ENCODE measurements at places on chromosomes 16 and 17.

GRCh38 chr17:39553341-39553945, 54.3 kb downstream of the NEUROD2 start:
- DNase-seq, result no peak

- no peak for DNase-seq
Measured at GRCh38 chr16:78474762-78475161, 375.3 kb downstream of the WWOX start.

- DNase-seq, result no peak
Measured at GRCh38 chr16:50478075-50478772, 70.0 kb upstream of the NKD1 start.

DNA sequence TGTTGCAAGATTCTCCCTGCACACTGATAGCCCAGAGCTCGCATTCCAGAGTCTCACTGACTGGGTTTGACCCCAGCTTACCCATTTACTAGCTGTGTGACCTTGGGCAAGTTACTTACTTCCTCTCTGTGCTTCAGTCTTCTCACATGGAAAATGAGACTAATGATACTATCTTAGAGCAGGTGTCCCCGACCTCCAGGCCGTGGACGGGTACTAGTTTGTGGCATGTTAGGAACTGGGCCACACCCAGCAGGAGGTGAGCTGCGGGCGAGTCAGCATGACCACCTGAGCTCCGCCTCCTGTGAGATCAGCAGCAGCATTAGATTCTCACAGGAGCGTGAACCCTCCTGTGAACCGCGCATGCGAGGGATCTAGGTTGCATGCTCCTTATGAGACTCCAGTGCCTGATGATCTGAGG, 15.8 kb downstream of the ANKFY1 start:
- no peak for DNase-seq

GRCh38 chr16:47612711-47613110, 151.6 kb downstream of the PHKB start:
- no peak for DNase-seq

DNA sequence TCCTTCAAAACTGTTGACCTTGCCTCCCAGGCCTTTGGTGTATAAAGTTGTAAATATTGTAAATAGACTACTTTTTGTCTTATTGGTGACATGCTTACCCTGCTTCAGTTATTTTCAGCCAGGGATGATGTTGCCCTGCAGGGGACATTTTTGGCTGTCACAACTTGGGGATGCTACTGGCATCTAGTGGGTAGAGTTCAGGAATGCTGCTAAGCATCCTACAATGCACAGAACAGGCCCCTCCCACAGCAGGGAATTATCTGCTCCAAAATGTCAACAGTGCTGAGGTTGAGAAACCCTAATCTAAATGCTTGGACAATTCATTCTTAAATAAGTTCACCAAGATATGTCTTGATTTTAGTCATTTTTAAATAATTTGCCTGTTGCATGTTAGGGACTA, 459.8 kb downstream of the PMP22 start:
- no peak for DNase-seq

- DNase-seq, result no peak
Measured at GRCh38 chr17:81354252-81354953, 40.9 kb upstream of the BAHCC1 start.

DNA sequence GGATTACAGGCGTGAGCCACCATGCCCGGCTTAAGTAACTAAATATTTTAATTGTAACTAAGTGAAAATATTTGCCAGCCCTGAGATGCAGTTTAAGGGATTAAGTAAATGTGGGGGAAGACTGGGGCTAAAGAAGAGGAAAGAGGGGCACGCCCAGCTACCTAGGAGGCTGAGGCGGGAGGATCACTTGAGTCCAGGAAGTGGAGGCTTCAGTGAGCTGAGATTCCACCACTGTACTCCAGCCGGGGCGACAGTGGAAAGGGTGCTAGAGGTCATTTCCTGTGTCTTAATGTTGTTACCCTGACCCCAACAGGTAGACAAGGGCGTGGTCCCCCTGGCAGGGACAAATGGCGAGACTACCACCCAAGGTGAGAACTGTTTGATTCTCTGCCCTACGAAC, 2.8 kb downstream of the ALDOA start:
- no peak for DNase-seq

GRCh38 chr17:65530523-65531255, 30.8 kb downstream of the AXIN2 start:
- no peak for DNase-seq

- no peak for DNase-seq
Measured at GRCh38 chr16:19704321-19705145, 13.5 kb downstream of the KNOP1 start.

DNA sequence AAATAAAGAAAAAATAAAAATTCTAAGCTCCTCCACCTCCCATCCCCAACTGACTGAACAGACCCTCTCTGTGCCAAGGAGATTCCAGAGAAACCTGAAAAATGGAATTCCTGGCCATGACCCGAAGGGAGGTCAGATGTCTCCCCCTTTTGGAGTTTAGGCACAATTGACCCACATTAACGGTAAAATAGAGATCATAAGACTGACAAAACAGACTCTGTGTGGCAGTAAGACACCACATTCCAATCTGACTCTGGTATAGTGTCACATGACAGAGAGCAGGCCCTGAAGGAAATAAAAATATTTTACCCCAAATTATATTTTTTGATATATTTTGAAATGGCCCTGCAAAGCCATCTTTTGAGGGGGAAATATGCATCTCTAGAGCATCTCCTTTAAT, 115.1 kb upstream of the ZKSCAN2 start:
- DNase-seq, result no peak

GRCh38 chr16:28943281-28943680, 7.5 kb upstream of the NFATC2IP start:
- no peak for DNase-seq

GRCh38 chr16:88917915-88918627, 51.6 kb upstream of the PABPN1L start:
- DNase-seq, result no peak

- DNase-seq, result no peak
Measured at GRCh38 chr17:2056206-2057174, 1.6 kb downstream of the HIC1 start.

GRCh38 chr17:38469875-38470274, 41.6 kb downstream of the ARHGAP23 start:
- no peak for DNase-seq

DNA sequence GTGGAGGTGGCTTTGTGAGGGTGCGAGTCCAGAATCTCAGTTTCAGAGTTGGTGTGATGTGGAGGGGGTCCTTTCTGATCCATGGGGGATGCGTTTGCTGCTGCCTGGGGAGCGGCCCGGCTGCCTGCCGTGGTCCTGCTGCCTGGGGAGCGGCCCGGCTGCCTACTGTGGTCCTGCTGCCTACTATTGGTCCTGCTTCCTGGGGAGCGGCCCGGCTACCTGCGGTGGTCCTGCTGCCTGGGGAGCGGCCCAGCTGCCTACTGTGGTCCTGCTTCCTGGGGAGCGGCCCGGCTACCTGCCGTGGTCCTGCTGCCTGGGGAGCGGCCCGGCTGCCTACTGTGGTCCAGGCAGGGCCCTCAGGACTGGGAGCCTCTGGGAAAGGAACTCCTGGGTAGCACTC, 61.5 kb upstream of the ZNF750 start:
- DNase-seq, result no peak

GRCh38 chr16:74083541-74083940, 213.1 kb upstream of the PSMD7 start:
- no peak for DNase-seq

GRCh38 chr16:28537076-28537475, 1.7 kb downstream of the NUPR1 start:
- DNase-seq, result no peak

DNA sequence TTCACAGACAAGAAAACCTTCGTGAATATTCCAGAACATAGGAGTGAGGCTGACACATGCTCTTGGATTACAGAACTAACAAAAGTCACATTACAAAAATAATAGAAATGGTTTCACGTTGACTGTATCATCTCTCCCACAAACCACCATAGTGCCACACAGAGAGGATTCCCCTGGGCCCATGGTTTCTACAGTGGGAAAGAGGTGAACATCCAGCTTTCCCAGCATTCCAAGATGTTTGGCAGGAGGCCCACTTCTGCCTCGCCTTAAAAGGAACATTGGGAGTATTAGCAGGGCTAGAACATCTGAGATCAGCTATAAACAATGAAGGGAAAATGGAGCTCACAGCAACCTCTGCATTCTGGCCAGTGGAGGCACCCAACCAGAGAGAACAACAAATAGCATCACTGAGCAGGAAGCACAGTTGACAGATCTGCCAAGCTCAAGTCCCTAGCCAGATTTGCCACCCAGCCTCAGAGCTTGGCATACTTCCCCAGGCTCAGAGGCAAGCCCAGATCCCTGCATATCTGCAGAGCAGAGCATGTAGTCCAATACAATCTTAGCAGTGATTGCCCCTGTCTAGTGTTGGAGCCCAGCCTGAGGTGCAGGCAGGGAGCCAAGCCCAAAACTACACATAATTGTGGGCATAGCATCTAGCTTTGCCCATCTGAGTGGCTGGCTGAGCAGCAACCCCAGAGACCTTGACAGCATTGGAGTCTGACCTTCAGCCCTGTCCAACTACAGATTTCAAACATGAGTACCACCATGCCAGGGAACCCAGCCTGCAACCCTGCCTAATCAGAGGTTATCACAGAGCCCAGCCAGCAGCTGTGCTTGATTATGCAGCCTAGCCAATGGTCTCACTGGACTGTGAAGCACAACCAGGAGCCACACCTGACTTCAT, 260.4 kb downstream of the CEP112 start:
- DNase-seq, result no peak

GRCh38 chr17:63649813-63650212, 27.6 kb downstream of the MAP3K3 start:
- no peak for DNase-seq

GRCh38 chr17:82134101-82134500, 36.1 kb upstream of the FASN start:
- DNase-seq, result no peak

DNA sequence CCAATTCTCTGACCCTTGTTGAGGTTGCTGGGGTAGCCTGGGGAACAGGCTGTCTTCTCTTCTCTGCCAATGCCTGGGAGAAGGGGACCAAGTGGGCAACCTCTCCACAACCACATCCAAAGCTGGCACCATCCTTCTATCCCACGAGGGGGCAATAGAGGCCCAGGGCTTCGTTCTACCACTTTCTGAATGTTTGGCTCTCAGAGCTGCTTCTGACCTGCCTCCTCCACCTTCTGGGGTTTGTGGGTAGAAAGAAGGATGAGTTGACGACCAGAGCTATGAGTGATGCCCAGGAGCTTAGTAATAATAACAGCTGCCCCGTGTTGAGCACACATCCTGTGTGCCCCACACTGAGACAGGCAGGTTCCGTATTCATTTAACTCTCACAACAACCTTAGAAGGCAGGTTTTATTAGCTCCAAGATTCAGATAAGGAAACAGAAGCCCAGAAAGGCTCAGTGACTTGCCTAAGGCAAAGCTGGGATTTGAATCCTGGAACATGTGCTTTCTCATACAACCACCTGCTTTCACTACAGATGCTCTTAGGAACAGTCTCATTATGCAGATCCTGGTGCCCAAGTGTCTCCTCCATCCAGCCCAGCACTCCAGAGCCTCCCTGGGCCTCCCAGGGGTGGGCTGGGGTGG, 11.1 kb downstream of the TSPOAP1 start:
- DNase-seq, result peak; percentile 57

GRCh38 chr17:29177541-29177870, 2.7 kb downstream of the MYO18A start:
- DNase-seq, result no peak

- no peak for DNase-seq
Measured at GRCh38 chr16:10862438-10862837, 14.6 kb upstream of the CIITA start.

GRCh38 chr17:1710807-1711553, 803 bp upstream of the TLCD2 start:
- DNase-seq, result no peak

GRCh38 chr16:9159839-9160550, 68.6 kb downstream of the HAPSTR1 start:
- DNase-seq, result peak; percentile 45

- DNase-seq, result peak; percentile 58
Measured at GRCh38 chr17:82592767-82593589, 55.3 kb downstream of the WDR45B start.

DNA sequence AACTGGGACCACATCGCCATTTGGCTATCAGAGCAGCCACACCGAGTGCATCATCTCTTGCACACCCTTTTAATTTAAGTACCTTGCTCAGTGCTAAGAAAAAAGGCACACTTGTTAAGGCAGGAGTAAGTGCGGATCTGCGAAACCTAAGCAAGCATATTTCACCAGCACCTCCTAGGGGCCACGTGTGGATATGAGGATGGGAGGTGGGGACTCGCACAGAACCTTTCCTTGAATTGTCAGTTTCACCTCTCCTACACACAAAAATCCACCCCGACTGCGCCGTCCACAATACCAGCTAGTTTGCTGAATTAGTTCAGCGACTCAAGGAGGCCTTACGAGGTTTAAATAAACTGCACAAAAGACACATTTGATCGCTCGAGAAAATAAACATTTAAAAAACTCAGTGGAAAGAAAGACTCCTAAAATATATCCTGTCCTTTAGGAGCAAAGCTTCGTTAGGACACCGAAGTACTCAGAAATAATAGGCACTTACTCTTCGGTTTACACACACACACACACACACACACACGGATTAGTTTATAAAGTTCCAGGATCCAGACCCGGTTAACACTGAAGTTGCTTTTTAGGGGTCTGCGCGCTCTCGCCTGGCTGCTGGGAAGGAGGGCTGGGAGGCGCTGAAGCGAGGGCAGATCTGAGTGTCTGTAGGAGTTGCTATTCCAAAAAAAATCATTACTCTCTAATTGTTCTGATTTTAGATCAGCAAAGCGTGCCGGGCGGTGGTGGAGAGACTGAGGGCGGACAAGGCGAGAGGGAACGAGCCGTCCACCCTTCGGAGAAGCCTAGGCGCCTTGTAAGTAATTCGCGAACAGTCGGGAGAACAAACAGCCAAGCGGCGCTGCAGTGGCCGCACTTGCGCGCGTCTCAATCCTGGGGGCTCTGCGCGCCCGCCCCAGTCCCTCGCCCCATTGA, 1.0 kb upstream of the KCNJ2 start:
- no peak for DNase-seq

DNA sequence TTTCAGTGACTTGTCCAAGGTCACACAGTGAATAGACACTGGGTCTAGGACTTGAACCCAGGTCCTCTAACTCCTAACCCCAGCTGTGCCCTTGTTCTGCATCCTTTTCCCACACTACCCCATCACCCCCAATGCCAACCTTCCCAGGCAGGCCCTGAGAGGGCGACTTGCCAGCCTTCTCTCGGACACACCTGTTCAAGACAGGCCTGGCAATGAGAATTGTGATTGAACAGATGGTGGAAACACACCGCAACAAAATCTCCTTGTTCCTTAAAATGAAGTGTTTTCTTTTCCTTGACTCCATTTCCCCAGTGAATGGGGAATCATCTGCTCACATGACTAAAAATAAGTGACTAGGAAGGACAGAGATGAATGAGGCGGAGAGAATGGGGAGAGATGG, 189.5 kb upstream of the ASIC2 start:
- no peak for DNase-seq

DNA sequence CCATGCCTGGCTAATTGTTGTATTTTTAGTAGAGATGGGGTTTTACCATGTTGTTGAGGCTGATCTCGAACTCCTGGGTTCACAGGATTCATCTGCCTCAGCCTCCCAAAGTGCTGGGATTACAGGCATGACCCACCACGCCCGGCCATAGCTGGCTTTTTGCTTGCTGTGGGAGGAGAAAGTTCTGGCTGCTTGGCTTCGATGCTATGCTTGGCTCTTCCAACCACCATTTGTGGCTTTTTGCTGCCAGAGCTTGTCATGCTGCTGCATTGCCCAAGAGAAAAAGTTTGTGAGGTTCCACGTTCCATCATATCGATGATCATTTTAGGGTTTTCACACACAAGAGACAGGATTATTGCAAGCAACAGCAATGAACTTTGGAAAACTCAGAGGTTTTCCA, 16.2 kb downstream of the BMERB1 start:
- DNase-seq, result no peak
